Activated CD4-positive, alpha-beta T cell treated with anti-CD3 and anti-CD28 coated beads, Interleukin-2, amount 50 U/mL, for 1 hour (primary cell): ENCODE measurements at places on chromosomes 12 and 14.

- DNase-seq: no peak
Observed at GRCh38 chr12:119415714-119416113, 81.2 kb downstream of the CCDC60 start.

DNA sequence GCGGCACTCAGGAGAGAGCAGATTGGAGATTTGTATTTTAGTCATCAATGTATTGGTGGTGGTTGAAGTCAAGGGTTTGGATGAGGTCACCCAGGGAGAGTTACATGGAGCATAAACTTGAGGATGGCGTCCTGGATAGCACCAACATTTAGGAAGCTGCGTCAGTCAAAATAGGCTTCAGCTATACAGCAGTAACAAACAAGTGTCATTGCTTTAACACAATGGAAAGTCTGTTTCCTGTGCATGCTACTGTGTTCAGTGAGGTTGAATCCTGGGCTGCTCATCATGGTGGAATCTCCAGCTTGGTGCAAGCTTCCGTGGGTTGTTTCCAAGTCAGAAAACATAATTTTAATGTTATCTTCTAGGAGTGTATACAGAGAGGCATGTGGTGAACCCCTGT, 180.4 kb downstream of the CFAP54 start:
- DNase-seq: no peak

- no peak for DNase-seq
Observed at GRCh38 chr12:79247494-79247893, 382.9 kb downstream of the SYT1 start.

GRCh38 chr14:60977847-60978246, 3.0 kb downstream of the TRMT5 start:
- DNase-seq: no peak

DNA sequence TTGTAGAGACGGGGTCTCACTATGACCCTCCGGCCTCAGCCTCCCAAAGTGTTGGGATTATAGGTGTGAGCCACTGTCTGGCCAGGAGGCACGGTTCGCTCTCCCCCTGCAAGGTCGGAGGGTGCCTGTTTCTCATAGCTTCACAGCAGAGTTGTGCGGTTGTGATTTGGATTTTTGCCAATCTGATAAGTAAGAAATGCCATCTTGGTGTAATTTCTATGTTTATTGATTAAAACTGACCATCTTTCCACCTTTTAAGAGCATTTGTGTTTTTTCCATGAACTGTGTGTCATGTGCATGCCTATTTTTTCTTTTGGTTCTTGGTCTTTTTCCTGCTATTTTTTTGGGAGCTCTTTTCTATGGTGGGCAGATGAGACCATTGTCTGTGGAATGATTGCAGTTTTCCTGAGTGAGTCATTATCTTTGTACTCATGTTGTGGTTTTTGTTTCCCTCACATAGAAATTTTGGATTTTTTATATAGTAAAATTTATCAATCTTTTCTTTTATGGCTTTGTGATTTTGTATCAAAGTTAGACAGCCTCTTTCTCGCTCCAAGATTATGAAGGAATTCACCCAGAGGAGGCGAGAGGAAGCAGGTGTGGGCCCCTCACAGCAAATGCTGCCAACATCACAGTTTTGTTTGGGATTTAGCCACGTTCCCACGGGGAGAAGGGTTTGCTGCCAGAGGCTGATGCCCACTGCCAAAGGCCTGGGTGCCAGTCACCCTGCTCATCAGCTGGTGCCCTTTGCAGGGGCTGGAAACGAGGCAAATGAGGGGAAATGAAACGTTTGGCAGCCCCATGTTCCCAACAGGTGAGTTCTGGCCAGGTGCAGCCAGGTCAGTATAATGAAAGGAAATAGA, 47.2 kb downstream of the RFX4 start:
- DNase-seq: no peak

DNA sequence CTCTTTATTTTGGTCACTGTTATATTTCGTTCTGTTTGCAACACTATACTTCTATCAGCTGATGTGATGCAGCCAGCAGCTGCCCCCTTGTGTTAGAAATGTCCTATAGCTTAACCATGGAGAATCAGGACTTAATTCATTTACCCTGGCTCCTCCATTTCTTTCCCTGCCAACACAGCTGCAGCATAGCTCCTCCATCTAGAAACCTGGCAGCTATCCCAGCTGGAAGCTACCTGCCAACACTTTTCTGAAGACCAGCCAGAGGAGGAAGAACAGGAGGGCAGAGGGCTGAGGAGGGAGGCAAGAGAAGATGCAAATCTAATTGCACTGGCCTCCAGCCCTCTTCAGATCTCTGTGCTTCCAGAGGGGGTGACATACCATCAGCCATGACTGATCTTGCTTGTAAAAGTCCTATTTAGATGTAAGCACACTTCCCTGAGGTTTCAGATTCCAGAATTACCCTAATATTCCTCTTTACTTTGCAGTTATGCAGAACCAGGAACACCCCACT, 156.8 kb upstream of the TMEM260 start:
- DNase-seq: no peak

GRCh38 chr12:130521375-130522124, 183.9 kb downstream of the PIWIL1 start:
- no peak for DNase-seq

DNA sequence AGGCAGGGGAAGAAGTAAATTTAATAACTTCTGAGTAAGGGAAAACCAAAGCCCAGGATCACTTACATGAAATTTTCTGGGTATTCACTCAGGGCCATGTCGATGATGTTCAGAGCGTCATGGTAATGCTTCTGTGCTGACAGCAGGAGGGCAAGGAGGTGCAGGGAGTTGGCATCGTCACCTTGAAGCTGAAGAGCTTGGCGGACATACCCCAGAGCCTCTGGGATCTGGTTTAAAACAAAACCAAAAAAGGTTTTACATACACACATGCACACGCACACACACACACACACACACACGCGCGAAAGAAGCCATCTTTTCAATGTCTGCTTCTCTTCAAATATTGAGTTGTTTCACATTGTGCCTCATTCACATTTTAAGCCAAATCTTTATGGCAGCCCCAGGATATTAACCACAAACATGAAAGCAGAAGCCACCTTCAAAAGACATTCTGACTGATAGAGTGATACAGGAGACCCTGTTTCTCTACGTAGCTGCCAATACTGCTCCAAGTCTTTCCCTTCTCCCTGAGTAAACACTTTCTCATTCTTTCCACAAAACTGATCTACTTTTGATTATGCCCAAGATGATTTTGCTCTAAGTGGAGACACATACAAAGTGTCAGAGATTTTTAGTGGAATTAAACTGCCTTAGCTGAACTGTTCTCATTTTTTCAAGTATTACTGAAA, 172.1 kb downstream of the TTC7B start:
- DNase-seq: no peak

DNA sequence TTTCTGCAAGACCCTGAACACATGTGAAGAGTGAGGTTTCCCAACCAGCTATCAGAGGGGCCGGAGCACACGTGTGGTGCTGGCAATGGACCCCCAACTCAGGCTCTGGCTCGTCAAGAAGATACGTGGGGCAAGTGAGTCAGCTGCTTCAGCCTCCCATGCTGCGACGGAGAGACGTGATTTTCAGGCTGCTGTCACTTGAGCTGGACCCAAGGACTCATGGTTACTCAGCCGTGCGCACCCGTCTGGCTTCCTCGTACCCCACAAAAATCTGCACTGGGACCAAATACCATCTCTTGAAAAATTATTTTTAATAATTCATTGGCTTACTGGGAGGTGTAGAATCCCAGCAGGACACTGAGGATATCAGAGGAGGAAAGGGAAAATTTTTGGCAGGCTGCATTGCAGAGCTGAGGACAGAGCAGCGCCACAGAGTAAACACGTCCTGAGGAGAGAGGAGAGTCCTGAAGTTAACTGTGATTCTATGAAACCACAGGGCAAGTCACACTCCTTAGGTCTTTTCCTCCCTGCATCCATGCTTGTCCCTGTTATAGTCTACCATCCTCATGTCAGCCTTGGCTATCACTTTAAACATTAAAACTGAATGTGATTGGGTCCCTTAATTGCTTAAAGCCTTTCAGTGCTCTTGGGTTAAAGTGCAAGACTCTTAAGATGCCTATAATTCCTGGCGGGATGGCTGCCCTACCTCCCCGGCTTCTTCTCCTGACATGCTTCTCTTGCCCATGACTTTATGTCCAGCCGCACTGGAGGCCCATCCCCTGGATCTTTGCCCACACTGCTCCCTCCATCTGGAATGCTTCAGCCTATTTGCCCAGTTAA, 95.3 kb upstream of the SLC35F4 start:
- DNase-seq: no peak

GRCh38 chr14:86933460-86933859, 1059.5 kb downstream of the GALC start:
- DNase-seq: no peak

GRCh38 chr12:98182821-98183220, 332.6 kb upstream of the TMPO start:
- DNase-seq: no peak

GRCh38 chr14:26599291-26599690, 1.5 kb upstream of the NOVA1 start:
- no peak for DNase-seq

- DNase-seq: no peak
Observed at GRCh38 chr12:113660936-113661335, 189.3 kb upstream of the LHX5 start.

- DNase-seq: no peak
Observed at GRCh38 chr12:47987411-47988072, 16.7 kb downstream of the COL2A1 start.

- no peak for DNase-seq
Observed at GRCh38 chr14:52738409-52738808, 8.4 kb downstream of the STYX start.

GRCh38 chr12:608921-609320, 54.3 kb downstream of the NINJ2 start:
- DNase-seq: no peak
